NCI-H446 (cell line): ENCODE measurements at places on chromosomes 6 and 20.

GRCh38 chr6:154229786-154230185, 126.8 kb downstream of the IPCEF1 start:
- no peak for DNase-seq

- DNase-seq: no peak
These were observed 17.8 kb downstream of the MAP3K5 start for GRCh38 chr6:136774228-136775041.

GRCh38 chr6:84588697-84589080, 175.7 kb downstream of the TBX18 start:
- no peak for DNase-seq

DNA sequence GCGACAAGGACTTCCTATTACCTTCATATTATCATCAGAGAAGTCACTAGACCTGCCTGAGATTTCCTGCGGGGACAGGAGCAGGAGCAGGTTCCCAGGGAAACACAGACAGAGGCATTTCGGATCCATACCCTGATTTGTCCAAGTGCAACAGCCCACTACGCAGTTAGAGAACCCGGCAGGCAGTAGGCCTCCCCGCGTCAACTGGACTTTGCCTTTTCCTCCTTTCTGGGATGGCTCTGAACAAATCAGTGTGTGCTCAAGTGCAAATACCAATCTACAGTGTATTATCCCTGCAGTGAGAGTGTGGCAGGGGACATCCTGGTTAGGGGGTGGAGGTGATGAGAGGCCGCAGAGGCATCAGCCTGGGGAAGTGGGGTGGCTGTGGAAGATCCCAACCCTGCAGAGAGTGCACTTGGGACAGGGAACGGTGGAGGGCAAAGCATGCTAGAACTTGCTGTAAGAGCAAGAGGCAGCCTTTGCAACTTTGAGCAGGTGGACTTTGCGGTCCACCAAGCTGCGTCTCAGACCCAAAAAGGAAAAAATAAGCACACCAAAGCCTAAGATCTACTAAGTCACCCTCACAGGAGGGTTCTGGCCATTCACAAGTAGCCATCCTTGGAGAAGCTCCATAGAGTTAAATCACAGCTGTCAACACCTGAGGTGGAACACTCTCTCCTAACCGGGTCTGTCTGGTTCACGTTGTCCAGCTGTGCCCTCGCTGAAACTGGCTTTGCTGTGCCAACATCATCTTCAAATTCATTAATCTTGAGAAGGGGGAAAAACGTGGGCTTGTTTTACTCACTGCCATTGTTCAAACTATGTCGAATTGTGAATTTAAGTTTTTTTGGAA, 159.1 kb downstream of the ZDHHC14 start:
- DNase-seq: no peak

DNA sequence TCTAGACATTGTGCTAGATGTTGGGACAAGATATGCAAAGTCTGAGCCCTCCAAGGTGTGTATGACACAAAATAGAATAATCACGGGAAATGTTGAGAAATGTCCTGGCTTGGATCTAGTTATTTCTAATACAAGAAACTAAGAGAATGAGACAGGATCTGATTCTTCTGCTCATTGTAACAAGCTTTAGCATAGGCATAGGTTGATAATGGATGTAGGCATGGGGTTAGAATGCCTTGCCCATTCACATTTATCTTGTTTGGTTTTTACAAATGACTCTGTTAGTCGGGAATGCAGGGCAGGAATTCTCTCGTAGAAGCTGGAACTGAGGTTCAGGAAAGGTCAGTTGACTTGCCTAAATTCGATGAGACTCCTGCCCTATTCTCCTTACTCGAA, 1.5 kb upstream of the SLC26A8 start:
- DNase-seq: no peak
